Activated CD4-positive, CD25-positive, alpha-beta regulatory T cell treated with anti-CD3 and anti-CD28 coated beads, Interleukin-2, amount 50 U/mL, for 16 hours (primary cell): ENCODE measurements at places on chromosomes 11 and 22.

GRCh38 chr22:37275622-37276021 is 6.7 kb upstream of the CYTH4 start:
- no peak for DNase-seq

- DNase-seq: no peak
Observed at GRCh38 chr11:32297611-32298011, 137.7 kb downstream of the WT1 start.

GRCh38 chr11:103682318-103683184 is 353.9 kb upstream of the DDI1 start:
- DNase-seq: peak; percentile 2

GRCh38 chr11:13338019-13338426 is 60.4 kb downstream of the BMAL1 start:
- DNase-seq: no peak

- DNase-seq: no peak
Observed at GRCh38 chr11:15830741-15831428, 525.5 kb downstream of the SOX6 start.

GRCh38 chr22:22203048-22203971 is 41.3 kb upstream of the VPREB1 start:
- DNase-seq: no peak

DNA sequence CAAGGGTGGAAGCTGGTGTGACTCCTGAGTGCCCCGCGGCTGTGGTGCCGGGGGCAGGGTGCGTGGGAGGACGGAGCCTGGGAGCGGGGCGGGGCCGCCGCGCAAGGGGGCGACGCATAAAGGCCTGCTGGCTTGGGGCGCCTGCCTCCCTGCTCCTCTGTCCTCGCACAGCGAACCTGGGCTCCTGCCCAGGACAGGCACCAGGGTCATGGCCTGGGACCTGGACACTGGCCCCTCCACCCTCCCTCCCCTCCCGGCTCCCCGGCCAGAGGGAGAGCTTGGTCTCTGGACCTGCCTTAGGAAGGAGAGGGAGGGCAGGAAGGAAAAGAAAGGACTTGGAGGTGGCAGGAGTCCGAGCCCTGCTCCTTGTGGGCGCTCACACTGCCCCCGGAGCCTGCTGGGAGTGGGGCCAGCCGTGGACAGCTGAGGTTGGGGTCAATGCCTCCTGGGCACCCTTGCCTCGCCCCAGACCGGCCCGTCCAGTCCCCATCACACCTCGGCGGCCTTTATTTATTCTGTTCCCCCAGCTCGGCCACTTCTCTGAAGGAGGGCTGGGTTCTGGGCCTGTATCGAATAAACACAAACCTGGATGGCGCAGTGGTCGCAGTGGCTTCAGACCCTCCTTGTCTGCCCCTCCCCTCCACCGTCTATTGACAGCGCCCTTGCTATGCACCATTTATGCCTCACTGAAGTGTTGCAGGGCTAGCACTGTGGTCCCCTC is 8.7 kb downstream of the SLC16A8 start:
- DNase-seq: no peak

GRCh38 chr11:128903248-128904061 is 12.3 kb downstream of the KCNJ5 start:
- DNase-seq: no peak

GRCh38 chr11:65226103-65226442 is 35.7 kb upstream of the POLA2 start:
- DNase-seq: no peak

- no peak for DNase-seq
Observed at GRCh38 chr22:31538815-31539214, 42.5 kb downstream of the SFI1 start.

DNA sequence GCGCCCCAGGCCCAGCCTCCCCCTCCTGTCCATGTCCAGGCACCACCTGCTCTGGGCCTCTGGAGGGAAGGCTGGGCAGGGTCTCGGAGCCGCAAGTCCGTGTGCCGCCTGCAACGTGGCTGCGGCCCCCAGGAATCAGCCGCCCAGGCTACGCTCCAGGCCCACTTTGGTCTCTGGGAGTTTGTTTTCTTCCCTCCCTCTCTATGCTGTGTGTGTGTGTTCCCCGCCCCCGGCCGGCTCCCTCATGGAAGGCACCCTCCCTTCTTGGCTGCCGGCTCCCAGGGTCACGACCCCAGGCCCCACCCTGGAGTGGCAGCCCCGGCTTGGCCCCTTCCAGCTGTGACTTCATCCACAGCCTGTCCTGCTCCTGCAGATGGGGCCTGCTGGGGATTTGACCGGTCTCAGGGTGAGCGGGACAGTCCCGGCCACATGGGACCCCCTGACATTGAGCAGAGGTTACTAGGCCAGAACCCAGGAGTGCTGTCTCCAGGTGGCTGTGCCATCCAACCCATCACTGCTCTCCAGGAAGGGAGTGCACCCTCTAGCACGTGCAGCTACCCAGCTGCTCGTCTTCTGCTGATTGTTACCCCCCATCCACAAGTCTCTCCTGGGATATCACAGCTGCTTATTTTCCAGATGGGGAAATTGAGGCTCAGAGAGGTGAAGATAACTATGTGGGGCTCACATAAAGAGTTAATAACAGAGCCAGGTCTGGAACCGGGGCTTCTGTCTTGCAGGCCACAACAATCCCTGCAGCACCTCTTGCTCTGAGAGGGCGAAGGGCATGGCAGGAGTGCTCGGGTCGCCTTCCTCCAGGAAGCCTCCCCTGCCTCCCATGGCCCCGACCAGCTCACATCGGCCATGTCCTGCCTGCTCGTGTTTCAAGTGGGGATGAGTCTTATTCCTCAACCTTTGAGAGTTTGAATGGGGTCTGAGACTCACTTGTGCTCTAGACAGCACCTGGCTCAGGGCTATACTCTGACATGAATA is 2.8 kb upstream of the LIF start:
- no peak for DNase-seq

DNA sequence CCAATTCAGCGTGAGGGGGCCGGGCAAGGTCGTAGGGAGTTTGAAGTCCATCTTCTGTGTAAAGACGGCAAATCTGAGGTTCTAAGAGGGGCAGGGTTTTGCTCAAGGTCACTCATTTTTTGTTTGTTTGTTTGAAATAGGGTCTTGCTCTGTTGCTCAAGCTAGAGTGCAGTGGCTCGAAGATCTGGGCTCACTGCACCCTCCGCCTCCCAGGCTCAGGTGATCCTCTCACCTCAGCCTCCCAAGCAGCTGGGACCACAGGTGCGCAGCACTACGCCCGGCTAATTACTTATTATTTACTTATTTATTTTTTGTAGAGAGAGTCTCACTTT is 355 bp upstream of the AP1B1 start:
- no peak for DNase-seq

GRCh38 chr22:37017356-37017755 is 1.9 kb downstream of the TST start:
- no peak for DNase-seq

GRCh38 chr11:66857234-66857926 is 516 bp downstream of the LRFN4 start:
- no peak for DNase-seq

- DNase-seq: no peak
Observed at GRCh38 chr11:102383839-102384238, 36.8 kb downstream of the BIRC2 start.

- DNase-seq: no peak
Observed at GRCh38 chr11:21630934-21631478, 561.9 kb upstream of the ANO5 start.

GRCh38 chr11:70575396-70576060 is 177.2 kb downstream of the CTTN start:
- DNase-seq: no peak

GRCh38 chr11:16070573-16070972 is 285.8 kb downstream of the SOX6 start:
- no peak for DNase-seq

- no peak for DNase-seq
Observed at GRCh38 chr11:111528557-111528956, 12.0 kb upstream of the LAYN start.

- DNase-seq: no peak
Observed at GRCh38 chr22:38706901-38707195, 1.1 kb downstream of the GTPBP1 start.

- DNase-seq: peak; percentile 66
Observed at GRCh38 chr11:17384002-17384511, 4.4 kb downstream of the KCNJ11 start.

- DNase-seq: no peak
Observed at GRCh38 chr11:46377290-46377689, 4.2 kb upstream of the MDK start.

DNA sequence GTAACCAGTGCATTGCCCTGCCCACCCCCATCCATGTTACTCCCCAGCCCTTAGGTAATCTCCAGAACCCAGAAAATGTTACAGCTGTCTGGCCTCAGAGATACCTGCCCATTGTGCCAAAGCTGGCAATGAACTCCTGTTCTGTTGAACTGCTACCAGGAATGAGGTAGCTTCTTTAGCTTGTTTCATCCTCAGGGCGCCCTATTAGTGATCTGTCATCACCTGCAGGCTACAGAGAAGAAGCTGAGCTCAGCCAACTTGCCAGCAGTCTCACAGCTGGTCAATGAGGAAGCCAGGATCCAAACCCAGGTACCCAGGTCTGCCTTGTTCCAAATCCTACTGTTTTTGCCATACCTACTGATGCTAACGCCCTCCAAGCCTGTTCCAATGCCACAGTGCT is 88.7 kb downstream of the GALNT18 start:
- DNase-seq: no peak

GRCh38 chr11:75450826-75451821 is 18.1 kb upstream of the KLHL35 start:
- DNase-seq: no peak

DNA sequence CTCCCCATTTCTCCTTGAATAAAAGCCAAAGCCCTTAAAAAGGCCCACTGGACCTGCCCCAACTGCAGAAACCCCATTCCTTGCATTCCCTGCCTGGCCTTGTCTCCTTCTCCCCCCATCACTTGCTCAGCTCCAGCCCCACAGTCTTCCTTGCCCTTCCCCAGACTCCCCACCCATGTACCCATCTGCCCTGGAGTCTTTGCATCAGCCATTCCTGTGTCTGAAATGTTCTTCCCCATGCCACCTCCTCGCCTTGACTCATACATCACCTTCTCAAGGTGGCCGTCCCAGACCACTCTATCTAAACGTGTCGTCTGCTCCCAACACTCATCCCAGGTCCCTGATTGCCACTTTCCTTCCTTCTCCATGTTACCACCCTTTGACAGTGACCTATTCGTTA is 77.4 kb upstream of the SHANK2 start:
- DNase-seq: no peak

DNA sequence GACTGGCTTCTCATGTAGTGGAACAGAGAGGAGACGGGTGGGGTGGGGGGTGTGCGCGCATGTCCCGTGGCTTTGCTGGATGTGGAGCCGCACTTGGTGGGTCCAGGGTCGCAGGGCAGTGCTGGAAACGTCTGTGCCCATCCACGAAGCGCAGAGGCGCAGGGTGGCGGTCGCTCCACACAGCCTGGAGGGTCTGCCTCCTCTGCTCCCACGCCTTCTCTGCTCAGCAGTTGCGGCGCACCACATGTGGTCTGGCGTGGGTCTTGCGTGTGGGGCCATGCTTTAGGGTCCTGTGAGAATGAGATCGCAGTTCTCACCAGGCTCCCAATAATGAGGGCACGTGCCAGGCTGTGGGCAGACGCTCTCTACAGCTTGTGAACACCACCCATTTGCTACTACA is 50.7 kb downstream of the MUC6 start:
- DNase-seq: no peak

- DNase-seq: no peak
Observed at GRCh38 chr11:75426720-75427086, 6.3 kb downstream of the KLHL35 start.

- no peak for DNase-seq
Observed at GRCh38 chr11:134072844-134073243, 4.0 kb downstream of the JAM3 start.

DNA sequence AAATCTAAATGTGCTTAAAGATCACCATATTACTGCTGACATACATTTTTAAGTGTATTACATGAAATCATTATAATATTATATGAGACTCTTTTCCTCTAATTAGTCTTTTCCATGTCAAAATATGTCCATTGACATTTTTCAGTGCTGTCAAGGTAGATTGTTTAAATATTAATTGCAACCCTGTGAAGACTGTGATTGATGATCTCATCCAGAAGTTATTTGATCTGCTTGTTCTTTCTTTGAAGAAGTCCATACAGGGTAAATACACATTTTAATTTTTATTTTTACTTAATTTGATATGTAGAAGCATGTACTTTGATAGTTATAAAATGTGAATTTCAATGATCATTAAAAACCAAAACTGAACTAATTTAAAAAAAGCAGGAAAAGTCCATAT is 38.4 kb downstream of the DYNC2H1 start:
- DNase-seq: no peak

GRCh38 chr11:11983427-11983826 is 25.0 kb downstream of the DKK3 start:
- no peak for DNase-seq

GRCh38 chr11:19327280-19327679 is 86.5 kb upstream of the E2F8 start:
- no peak for DNase-seq

DNA sequence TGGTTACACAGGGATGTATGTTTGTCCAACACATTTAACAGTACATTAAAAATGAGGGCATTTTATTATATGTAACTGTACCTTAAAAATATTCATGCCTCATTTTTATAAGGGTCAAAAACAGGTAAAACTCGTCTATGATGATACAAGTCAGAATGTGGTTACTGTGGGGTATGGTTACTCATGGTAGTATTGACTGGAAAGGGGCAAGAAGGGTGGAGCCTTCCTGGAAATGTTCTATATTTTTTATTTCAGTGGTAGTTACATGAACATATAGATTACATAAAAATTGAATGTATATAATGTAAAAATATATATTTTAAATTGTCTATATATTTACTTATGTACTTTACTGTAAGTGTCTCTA is 99.8 kb downstream of the STIM1 start:
- DNase-seq: no peak

DNA sequence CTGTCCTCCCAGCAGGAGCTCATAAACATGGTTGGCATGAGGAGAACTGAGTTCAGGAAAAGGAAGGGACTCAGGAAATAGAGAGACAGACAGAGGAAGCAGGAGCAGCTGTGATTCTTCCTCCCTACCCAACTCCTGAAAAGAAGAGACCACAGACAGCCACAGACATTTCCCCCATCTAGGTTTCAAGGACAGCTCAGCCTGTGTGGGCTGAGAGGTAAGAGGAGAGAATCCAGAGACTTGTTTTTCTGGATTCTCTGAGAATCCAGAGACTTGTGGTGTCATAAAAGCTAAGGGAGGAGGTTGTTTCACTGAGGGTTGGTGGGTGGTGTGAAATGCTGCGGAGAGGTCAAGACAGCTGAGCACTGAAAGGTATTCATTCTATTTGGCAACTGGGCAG is 19.0 kb upstream of the STK33 start:
- DNase-seq: no peak
